Activated T-cell treated with anti-CD3 and anti-CD28 coated beads for 4 hours (primary cell): ENCODE measurements at places on chromosomes 1 and 21.
A peak's percentile ranks its signal among the peaks of the same experiment; 100 is the strongest.

DNA sequence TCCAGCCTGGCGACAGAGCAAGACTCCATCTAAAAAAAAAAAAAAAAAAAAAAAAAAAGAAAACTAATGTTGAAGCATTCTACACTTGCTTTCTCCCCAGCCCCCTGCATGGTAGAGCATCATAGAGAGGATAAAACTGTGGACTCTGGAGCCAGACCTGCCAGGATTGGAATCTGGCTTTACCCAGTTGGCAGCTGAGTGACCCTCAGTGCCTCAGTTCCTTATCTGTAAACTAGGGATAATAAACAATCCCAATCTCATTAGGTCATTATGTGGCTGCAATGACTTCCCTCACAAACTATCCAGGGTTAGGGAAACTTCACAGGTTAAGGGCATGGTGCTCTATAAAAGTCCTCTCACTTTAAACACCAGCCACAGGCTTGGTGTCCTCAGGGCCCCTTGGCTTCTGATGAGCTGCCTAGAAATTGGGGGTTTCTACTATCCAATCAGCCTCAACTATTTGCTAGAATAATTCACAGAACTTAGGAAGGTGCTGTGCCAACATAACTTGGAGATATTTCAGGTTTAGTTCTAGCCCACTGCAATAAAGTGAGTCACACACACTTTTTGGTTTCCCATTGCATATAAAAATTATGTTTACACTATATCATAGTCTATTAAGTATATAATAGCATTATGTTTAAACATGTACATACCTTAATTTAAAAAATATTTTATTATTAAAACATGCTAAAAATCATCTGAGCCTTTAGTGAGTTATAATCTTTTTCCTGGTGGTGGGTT is 180.5 kb upstream of the B3GALT2 start:
- no peak for DNase-seq

GRCh38 chr1:227885648-227886502 is 61.9 kb downstream of the WNT9A start:
- DNase-seq = no peak

- no peak for DNase-seq
Observed at GRCh38 chr1:98331243-98331642, 330.3 kb upstream of the SNX7 start.

DNA sequence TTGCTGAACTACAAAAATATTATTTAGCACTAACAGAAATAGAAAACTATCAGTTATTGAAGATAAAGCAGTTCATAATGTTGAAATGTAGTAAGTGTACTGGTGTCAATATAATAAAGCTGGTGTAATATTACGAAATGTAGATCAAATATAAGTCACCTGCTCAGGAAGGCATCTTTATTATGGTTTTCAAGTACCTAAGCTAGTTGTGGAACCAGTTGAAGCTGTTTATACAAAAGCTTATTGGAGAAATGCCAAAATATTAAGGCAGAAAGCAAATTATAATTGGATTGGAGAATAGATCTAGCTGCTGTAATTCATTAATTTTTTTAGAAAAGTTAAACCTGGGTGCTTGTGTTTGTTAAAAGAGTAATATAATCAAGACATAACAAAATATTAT is 6.2 kb upstream of the MARK1 start:
- DNase-seq = no peak

- no peak for DNase-seq
Observed at GRCh38 chr21:41706678-41707077, 60.2 kb downstream of the RIPK4 start.

DNA sequence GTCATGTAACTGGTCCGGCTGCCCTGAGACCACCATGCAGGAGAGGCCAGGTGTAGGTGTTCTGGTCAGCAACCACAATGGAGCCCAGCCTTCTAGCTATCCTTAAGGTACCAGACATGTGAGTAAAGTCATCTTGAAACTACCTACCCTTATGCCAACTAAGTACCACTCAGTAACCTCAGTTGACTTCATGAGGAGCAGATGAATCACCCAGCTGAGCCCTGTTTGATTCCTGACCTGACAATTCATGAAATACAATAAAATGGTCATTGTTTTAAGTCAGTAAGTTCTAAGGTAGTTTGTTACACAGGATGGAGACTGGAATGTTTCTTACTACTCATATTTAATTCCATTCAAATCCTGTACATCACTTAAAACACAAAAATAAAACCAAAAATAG is 113.1 kb upstream of the LMO4 start:
- DNase-seq = no peak

DNA sequence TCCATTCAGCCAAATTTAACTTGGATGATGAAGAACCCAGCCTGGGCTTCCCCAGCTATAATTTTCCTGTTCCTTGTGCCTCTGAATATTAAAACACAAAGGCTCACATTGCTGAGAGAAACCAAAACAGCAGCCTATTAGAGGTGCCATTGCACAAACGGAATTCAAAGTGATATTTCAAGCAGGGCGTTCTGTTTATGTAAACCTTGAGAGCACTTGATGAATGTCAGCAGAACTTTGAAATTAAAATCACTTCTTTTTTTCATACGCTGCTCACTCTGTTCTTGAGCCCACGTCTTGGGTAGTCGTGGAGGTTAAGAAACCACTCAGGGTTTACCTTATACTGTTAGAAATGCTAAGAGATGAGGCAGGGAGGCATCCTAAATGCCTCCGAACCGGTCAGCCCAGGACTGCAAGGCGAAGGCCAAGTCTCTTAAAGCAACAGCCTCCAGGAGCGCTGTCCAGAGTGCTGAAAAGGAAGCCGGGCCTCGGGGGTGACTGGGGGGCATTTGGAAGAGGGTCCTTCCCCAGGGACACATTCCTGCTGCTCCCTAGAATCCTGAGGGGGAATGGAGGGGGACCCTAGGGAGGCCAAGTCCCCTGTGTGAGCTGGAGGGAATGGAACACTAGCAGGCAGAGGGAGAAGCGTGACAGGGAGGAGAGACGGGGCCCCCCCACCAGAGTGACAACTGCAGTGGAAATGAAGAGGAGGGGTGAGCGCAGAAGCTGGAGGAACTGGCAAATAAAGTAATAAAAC is 154.8 kb upstream of the VAMP3 start:
- DNase-seq = peak; percentile 1

- DNase-seq = no peak
Observed at GRCh38 chr1:65065524-65066418, 82.2 kb upstream of the AK4 start.

DNA sequence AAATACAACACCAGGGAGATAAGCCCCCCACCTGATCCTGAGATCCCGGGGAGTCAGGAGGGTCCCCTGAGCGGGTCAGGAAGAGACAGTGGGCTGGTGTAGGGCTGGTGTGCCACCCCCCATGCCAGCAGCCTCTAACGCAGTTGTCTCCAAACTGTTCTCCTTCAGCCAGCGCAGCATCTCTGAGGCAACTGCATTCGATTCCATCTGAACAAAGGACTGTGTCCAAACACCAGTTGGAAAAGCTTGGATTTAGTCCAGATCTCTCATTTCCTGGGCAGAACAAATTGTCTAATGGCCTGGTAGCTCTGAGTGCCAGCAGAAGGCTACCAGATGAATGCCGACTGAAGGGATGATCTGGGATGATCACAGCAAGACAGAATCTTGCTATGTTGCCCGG is 44.1 kb upstream of the EIF4G3 start:
- DNase-seq = no peak

DNA sequence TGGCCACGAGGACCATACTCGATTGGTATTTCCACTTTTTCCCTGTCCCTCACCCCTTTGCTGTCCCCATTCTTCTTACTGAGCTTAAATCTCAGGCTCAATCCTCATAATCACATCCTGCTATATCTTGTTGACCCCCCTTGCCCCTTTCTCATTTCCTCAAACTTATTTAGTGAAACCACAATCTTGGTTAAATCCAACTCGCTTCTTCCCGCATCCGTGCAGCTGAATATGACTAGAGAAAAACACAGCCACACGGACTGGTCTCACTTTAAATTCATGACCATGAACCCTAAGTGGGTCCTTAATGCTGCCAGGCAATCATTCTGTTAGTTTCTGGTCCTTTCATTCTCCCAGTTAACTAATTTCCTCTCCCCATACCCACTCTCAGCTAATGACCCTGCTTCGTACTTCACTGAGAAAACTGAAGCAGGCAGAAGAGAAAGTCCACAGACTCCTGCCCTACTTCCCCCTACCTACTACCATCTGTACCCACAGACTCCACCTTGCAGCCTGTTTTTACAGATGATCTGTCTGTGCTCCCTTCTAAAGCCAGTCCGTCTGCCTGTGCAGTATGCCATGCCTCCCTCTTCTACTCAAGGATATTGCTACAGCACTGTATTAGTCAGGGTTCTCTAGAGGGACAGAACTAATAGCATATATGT is 96.8 kb upstream of the LMO4 start:
- DNase-seq = no peak

- no peak for DNase-seq
Observed at GRCh38 chr21:46210378-46211136, 18.0 kb downstream of the LSS start.

DNA sequence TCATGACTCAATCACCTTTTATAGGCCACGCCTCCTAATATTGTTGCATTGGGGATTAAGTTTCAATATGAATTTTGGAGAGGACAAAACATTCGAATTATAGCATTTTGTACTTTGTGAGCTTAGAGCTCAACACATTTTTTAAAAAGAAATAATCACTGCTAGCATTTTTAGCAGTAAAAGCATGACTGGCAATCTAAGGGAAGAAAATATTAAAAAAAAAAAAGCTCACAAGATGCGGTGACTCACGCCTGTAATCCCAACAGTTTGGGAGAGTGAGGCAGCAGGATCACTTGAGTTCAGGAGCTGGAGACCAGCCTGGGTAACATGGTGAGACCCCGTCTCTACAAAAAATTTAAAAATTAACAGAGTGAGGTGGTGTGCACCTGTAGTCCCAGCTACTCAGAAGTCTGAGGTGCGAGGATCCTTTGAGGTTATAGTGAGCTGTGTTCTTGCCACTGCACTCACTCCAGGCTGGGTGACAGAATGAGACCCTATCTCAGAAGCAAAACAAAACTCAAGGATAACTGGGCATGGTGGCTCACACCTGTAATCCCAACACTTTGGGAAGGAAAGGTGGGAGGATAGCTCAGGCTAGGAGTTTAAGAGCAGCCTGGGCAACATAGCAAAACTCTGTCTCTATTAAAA is 28.8 kb upstream of the DIPK1A start:
- no peak for DNase-seq

DNA sequence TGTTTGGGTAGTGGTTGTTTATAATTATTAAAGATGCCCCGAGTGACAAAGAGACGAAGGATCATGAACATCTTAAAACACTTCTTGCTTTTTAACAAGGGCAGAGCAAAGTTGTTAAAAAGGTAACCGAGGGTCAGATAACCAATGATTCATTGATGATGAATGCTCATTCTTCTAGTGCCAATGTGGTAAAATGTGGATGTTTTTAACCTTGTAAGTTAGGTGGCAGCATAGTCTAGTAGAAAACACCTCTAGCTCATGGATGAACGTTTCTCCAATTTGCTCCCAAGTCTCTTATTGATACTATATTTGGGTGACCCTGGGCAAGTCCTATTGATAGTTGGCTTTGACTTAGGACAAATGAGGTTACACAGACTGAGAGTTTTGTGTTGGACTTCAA is 167.9 kb downstream of the KIF26B start:
- DNase-seq = no peak

DNA sequence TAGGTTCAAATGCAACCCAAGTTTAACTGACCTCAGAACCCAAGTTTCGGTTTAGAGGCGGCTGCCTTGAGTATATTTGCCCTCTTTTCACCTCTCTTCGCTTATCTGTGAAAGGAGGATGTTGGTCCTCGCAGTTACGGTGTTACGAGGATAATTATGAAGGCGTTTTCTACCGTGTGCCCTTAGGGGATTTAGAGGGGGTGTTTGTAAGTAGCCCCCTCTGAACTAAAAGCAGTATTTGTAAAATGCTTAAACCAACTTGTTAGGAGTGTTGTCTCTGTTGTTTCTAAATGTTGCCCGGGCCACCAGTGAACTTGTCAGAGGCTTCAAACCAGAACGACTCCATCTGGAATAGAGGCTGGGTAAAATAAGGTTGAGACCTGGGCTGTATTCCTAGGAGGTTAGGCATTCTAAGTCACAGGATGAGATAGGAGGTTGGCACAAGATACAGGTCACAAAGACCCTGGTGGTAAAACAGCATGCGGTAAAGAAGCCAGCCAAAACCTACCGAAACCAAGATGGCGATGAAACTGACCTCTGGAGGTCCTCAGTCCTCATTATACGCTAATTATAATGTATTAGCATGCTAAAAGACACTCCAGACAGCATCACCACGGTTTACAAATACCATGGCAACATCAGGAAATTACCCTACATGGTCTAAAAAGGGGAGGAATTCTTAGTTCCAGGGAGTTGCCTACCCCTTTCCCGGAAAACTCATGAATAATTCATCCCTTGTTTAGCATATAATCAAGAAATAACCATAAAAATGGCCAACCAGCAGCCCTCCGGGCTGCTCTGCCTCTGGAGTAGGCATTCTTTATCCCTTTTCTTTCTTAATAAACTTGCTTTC is 1.0 kb upstream of the PSRC1 start:
- no peak for DNase-seq
